ENCODE measurements at places on chromosomes 12 and 14. TPM values are rescaled to one million over a fixed set of nuclear protein-coding genes. Genes with fewer than 3 reads are reported as not detected.

Gene KRT6C
- not detected for polyA plus RNA-seq

- DNase-seq = no peak
These were observed 251.2 kb downstream of the ACSS3 start for GRCh38 chr12:81329085-81329484.

Gene HSPA2
- 17.6 TPM for polyA plus RNA-seq

DNA sequence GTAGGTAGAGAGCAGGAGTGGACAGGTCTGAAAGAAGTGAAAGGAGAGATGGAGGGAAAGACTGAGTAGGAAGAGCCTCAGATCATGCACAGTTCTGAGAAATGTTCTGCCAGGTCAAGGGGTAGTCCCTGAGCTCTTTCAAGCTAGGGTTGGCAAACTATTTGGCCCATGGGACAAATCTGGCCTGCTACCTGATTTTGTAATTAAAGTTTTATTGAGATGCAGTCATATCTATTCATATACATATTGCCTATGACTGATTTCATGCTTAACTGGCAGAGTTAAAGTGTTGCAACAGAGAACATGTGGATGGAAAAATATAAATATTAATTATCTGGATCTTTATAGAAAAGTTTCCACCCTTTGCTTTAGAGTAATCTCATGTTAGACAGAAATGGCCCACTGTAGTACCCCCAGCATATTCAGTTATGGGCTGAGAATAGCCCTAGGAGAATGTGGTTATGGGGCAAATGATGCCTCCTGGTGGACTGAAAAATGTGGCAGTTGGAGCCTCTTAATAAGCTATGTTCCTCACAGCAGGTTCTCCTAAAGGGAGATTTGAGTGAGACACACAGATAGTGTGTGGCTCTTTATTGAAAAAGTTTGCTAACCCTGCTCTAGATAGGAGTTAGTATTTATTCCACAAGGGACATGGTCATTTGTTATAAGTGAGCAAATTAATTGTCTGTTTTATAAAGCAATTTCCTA, 476.9 kb downstream of the LRIG3 start:
- DNase-seq = no peak

Gene SCYL2
- 48.3 TPM for polyA plus RNA-seq

Gene SLC7A7
- 125 TPM for polyA plus RNA-seq

- no peak for DNase-seq
These were observed 242.2 kb upstream of the NPAS3 start for GRCh38 chr14:32696325-32697091.

DNA sequence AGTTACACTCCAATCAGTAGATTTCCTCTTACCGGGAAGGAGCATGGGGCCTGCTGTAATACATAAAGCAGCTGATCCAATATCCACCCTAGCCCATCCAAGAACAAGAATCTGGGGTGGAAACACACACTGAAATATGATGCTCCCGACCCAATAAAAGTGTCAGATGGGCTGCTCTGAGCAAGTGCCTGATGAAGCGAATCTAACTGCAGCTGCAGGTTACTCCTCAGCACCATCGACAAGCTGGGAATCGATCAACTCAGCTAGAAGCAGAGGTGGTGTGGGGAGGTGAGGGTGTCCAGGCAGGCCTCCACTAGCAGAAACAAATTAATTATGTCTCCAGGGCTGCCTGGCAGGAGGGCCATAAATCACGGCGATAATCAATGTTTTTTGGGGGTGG, 64.0 kb upstream of the WSCD2 start:
- peak; percentile 45 for DNase-seq

DNA sequence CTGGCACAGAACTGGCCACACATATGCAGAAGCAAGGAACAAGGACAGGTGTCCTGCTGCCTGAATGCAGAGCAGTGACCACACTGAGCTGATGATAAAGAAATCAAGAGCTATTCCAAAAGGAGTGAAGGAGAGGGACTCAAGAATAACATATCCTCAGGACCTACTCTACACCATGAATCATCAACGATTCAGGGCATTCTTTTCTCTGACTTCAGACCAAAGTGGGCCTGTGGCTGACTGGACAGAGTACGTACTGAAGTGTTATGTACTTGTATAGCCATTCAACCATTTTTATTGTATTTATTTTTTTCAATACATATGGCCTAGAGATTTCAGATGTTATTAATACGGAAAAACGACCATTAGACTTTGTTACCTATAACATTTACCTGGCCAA, 177.5 kb upstream of the TMTC1 start:
- no peak for DNase-seq

DNA sequence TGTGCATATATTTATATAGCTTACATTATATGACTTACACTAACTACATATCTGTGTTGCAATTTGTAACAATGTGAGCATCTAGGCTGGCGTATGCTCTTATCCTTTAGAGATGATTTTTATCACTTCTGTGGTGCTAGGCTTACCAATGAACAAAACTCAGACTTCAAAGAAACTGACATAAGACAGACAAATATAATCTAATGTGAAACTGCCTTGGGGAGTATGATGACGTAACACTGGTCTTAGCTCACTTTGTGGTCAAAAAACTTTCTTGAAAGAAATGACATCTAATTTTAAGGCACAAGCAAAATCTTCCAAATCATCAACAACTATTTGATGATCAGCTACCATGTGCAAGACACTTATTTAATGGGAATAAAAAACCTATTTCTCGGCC, 50.0 kb downstream of the SOX5 start:
- DNase-seq = no peak
